ENCODE measurements at places on chromosomes 1 and 21. TPM values are rescaled to one million over a fixed set of nuclear protein-coding genes. Genes with fewer than 3 reads are reported as not detected.
A peak's percentile ranks its signal among the peaks of the same experiment; 100 is the strongest.

- H3K4me3 ChIP-seq: no peak overlapping the region
- no peaks in the 10 kb centered on the region for H3K36me3 ChIP-seq
- no peak for DNase-seq
- H3K27me3 ChIP-seq: no peaks in the 10 kb centered on the region
- H3K27ac ChIP-seq: peak overlapping the region; percentile 91
These were observed 61.1 kb downstream of the SLC45A1 start for GRCh38 chr1:8378981-8379470.

DNA sequence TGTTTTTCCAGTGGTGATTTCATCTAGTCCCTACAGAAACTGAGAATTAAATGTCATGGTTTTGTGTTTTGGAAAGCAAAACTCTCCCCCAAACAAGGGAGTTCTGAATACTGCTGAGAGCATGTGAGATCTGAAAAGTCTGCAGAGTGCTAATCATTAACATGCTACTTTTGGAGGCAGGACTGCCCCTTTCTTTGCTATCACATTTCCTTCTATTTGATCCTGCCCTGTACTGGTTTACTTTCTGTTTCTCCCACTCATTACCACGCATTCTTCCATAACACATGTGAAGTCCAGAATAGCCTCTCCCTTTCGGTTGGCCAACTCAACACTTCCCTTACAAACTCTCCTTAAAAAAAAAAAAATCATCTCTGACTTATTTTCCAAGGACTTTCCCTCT lies 63.6 kb downstream of the GADD45A start:
- peak overlapping the region; percentile 85 for H3K27ac ChIP-seq
- H3K4me3 ChIP-seq: peak overlapping the region; percentile 3
- H3K27me3 ChIP-seq: no peaks in the 10 kb centered on the region

GRCh38 chr1:113872219-113872935 lies 865 bp upstream of the PTPN22 start:
- H3K36me3 ChIP-seq: no peaks in the 10 kb centered on the region
- no peaks in the 10 kb centered on the region for H3K27me3 ChIP-seq
- H3K4me1 ChIP-seq: no peaks in the 10 kb centered on the region
- H3K4me3 ChIP-seq: no peak overlapping the region
- no peak for DNase-seq

GRCh38 chr1:145963265-145964019 lies 933 bp downstream of the ANKRD34A start:
- no peak for DNase-seq
- peaks cover 74% of the 10 kb centered on the region for H3K4me1 ChIP-seq
- H3K4me3 ChIP-seq: peak overlapping the region; percentile 67
- H3K27ac ChIP-seq: peak overlapping the region; percentile 98
- H3K36me3 ChIP-seq: no peaks in the 10 kb centered on the region

The ARTN gene
- total RNA-seq: 0.39 TPM

The PRKAB2 gene
- total RNA-seq: 24.9 TPM

The F13B gene
- total RNA-seq: not detected
